Inflammatory macrophage treated with lipopolysaccharide for 1 hour (primary cell): ENCODE measurements at places on chromosomes 7 and 10.

DNA sequence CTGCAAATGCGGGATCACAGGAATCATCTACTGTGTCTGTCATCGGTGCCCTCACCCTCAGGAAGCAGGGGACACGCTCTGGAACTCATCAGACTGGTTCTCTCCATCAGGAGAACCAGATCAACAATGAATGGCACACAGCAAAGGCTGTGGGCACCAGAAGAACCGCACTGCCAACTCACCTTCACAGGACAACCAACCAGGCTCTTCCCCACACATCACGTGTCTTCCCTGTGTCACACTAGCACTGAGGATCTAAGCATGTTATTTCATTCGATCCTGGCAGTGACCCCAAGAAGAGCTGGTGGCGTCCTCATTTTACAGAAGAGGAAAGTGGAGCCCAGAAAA, 106.1 kb downstream of the TNS3 start:
- no peak for DNase-seq

DNA sequence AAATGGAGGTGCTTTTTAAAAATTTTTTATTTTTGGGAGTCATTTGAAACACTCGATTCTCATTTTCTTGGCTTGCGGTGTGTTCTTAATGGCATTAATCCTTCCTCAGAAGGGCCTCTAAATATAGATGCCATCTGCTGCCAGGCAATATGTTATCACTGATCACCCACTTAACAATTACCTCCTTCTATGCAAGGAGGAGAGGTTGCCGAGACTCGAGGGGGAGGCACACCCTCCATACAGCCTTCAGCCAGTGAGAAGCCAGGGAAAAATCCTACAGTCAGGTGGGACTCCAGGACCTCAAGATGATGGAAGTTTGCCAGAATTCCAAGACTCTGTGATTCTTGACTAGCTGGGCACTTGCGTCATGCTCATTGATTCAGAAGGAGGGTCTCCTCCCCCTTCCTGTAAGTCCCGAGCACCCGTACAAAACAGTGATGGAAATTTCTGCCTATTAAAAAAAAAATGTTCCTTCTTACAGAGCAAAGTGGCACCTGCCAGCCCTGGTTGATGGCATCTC, 574.5 kb downstream of the TYW1 start:
- no peak for DNase-seq

- DNase-seq: no peak
These were observed 6.6 kb downstream of the NIPSNAP2 start for GRCh38 chr7:55970978-55971377.

GRCh38 chr10:22301193-22301592, 15.0 kb upstream of the COMMD3 start:
- no peak for DNase-seq

DNA sequence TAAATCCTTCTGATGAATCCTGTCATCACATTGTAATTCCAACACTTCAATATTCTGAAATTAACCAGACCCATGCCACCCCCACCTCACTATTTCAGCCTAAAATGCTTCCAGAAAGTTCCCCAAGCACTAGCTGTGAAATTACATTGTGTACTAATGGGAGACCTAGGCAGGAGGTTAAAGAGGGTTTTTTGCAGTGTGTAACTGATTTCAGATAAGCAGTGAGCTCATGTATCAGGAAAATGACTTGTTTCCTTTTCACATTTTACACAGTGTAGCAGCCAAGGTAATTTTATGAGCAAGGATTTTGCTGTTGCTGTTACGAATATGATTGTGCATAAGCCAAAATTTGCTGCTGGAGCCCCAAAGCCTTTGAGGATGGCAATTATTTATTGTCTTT, 129.0 kb downstream of the INHBA start:
- no peak for DNase-seq

GRCh38 chr7:75915416-75916156, 631 bp downstream of the POR start:
- peak; percentile 31 for DNase-seq
